HCEC 1CT (cell line): ENCODE measurements at places on chromosomes 2 and 18.

GRCh38 chr2:124065636-124066035, 40.5 kb downstream of the CNTNAP5 start:
- DNase-seq, result no peak

GRCh38 chr18:62957885-62958472, 242.6 kb downstream of the PHLPP1 start:
- DNase-seq, result peak; percentile 25

GRCh38 chr2:196849895-196850294, 40.7 kb upstream of the C2orf66 start:
- DNase-seq, result peak; percentile 38

- no peak for DNase-seq
These were observed 158.8 kb upstream of the ZEB2 start for GRCh38 chr2:144678736-144679135.

DNA sequence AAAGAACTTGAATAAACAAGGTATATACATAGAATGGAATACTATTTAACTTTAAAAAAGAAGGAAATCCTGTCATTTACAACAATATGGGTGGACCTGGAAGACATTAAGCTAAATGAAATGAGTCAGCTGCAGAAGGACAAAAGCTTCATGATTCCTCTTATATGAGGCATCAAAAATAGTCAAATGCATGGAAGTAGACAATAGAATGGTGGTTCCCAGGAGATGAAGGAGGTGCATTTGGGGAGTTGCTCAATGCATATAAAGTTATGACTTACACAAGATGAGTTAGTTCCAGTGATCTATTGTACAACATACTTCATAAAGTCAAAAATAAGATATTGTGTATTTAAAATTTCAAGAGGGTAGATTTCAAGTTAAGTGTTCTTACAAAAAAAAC, 426.1 kb upstream of the UBE2E3 start:
- DNase-seq, result no peak

- DNase-seq, result no peak
These were observed 707 bp upstream of the ERFE start for GRCh38 chr2:238158018-238158508.
